NCI-H748 treated with DMSO at 0.1 percent for 48 hours (cell line): ENCODE measurements at places on chromosomes 4 and X.

- DNase-seq, result no peak
Observed at GRCh38 chrX:73922856-73923455, 360.0 kb downstream of the CHIC1 start.

DNA sequence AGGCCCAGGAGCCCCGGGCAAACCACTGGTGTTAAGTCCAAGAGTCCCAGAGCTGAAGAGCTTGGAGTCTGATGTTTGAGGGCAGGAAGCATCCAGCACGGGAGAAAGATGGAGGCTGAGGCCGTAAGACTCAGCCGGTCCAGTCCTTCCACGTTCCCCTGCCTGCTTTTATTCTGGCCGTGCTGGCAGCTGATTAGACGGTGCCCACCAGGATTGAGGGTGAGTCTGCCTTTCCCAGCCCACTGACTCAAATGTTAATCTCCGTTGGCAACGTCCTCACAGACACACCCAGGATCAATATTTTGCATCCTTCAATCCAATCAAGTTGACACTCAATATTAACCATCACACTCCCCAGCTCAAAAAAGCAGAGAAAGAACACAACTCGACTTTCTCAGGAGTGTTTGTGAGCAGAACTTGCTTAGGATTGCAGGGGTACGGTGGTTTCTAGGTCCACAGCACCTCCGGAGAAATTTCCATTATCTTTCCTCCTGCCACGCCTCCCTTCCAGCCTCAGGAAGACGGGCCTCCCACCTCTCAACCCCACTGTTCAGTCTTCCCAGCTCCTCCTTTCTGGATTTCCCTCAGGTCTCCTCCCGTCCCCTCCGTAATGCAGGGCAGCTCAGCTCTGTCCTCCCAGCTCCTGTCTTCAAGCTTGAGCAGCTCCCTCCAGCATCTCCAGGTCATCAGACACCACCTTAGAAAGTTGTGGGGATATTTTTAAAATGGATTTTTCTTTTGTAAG, 13.3 kb upstream of the TMEM271 start:
- DNase-seq, result no peak

DNA sequence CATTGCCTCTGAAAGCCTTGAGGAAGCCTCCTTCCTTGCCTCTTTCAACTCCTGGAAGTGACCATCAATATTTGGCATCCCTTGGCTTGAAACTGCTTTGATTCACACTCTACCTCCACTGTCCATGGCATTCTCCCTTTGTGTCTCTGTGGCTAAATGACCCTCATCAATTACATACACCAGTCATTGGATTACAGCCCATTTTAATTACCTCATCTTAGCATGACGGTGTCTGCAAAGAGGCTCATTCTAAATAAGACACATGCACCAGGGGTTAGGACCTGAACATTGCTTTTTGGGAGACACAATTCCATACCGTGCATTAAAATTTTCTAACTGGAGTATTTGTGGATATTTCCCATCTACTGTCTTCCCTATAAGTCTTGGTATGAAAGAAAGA, 60.7 kb upstream of the FAM9A start:
- DNase-seq, result no peak

DNA sequence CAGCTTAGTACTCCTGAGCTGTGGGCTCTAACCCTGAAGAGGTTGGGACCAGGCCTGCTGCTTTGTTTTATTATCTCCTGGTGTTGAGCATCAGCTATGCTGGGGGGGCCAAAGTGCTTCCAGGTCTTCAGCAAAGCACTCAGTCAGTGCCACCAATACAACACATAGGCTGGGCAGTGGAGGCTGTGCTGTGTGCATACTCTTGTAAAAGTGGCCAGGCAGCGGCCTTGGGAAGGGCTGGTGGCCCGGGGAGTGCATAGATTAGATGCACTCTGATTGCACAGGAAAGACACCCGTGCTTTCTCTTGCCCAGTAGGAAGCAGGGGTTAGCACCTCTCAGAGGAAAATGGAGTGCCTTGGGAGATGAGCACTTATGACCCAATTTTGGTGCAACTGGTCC, 534.0 kb downstream of the ARAP2 start:
- DNase-seq, result no peak

DNA sequence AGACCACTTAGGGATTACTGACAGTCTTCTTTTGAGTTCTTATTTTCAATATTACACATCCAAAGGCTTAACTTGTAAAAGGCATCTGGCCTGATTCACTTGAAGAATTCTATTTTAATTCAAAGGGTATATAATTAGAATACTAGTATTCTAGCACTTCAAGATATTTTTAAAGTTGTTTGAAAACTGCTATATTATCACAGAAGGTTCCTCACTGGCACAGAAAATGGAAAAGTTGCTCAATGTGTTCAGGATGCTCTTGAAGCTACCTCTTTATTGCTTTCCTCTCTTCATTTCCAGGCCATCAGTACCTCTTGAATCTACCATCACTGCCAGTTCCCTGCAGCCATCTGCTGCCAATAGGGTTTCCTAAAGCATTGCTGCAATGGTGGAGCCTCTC, 271.4 kb downstream of the KCNIP4 start:
- DNase-seq, result no peak

GRCh38 chrX:71653344-71653743, 14.0 kb upstream of the LOC101059915 start:
- no peak for DNase-seq
